ENCODE measurements at places on chromosomes 4 and X. TPM values are rescaled to one million over a fixed set of nuclear protein-coding genes. Genes with fewer than 3 reads are reported as not detected.

LRIT3 gene
- total RNA-seq, result not detected

PLP1 gene
- total RNA-seq, result 0.30 TPM

MAGEA4 gene
- total RNA-seq, result not detected

CXCR3 gene
- total RNA-seq, result not detected

FAAH2 gene
- not detected for total RNA-seq

NRK gene
- not detected for total RNA-seq

PSAPL1 gene
- total RNA-seq, result not detected

CCNA2 gene
- total RNA-seq, result 175 TPM

JCHAIN gene
- not detected for total RNA-seq

NLRP2B gene
- not detected for total RNA-seq

FAM200B gene
- total RNA-seq, result 55.8 TPM

FAM9B gene
- 0.05 TPM for total RNA-seq

EBP gene
- total RNA-seq, result 145 TPM

RIBC1 gene
- total RNA-seq, result 0.19 TPM

NR3C2 gene
- total RNA-seq, result 1.8 TPM

MGAT4D gene
- not detected for total RNA-seq

NIPAL1 gene
- total RNA-seq, result 2.1 TPM

CXCL6 gene
- not detected for total RNA-seq

SFRP2 gene
- total RNA-seq, result not detected

GSPT2 gene
- total RNA-seq, result 7.4 TPM

CFP gene
- 0.67 TPM for total RNA-seq

SCRG1 gene
- total RNA-seq, result not detected

PRDM5 gene
- total RNA-seq, result 0.73 TPM

H2BW2 gene
- not detected for total RNA-seq

CFAP97 gene
- 28.7 TPM for total RNA-seq

TIGD4 gene
- 0.35 TPM for total RNA-seq

CTSO gene
- 0.53 TPM for total RNA-seq

SHISA3 gene
- not detected for total RNA-seq

CFAP99 gene
- total RNA-seq, result not detected

EVC2 gene
- not detected for total RNA-seq

GAGE12E gene
- not detected for total RNA-seq

BANK1 gene
- not detected for total RNA-seq

PAGE5 gene
- 254 TPM for total RNA-seq

TRIM61 gene
- total RNA-seq, result 3.9 TPM

ADH1C gene
- total RNA-seq, result not detected

CD40LG gene
- total RNA-seq, result not detected

FGF13 gene
- 4.9 TPM for total RNA-seq

BEND2 gene
- not detected for total RNA-seq

TMEM47 gene
- 2.3 TPM for total RNA-seq

PAGE1 gene
- 12.3 TPM for total RNA-seq

NALF2 gene
- 3.4 TPM for total RNA-seq

SYP gene
- total RNA-seq, result 0.23 TPM

PAGE3 gene
- not detected for total RNA-seq

IL15 gene
- total RNA-seq, result 3.4 TPM

DCX gene
- total RNA-seq, result not detected

FAM156B gene
- 11.4 TPM for total RNA-seq

NKX6-1 gene
- 0.47 TPM for total RNA-seq

MTMR8 gene
- 1.2 TPM for total RNA-seq

ATOH1 gene
- total RNA-seq, result not detected

NEXMIF gene
- total RNA-seq, result not detected

MGARP gene
- total RNA-seq, result not detected

HS6ST2 gene
- total RNA-seq, result 0.50 TPM

SSX4B gene
- not detected for total RNA-seq

PDCL2 gene
- total RNA-seq, result not detected

WNK3 gene
- 0.02 TPM for total RNA-seq

LRCH2 gene
- total RNA-seq, result 3.1 TPM

SORCS2 gene
- 1.6 TPM for total RNA-seq

All from HT1080 (cell line).